ENCODE measurements at places on chromosomes 5 and 9.

DNA sequence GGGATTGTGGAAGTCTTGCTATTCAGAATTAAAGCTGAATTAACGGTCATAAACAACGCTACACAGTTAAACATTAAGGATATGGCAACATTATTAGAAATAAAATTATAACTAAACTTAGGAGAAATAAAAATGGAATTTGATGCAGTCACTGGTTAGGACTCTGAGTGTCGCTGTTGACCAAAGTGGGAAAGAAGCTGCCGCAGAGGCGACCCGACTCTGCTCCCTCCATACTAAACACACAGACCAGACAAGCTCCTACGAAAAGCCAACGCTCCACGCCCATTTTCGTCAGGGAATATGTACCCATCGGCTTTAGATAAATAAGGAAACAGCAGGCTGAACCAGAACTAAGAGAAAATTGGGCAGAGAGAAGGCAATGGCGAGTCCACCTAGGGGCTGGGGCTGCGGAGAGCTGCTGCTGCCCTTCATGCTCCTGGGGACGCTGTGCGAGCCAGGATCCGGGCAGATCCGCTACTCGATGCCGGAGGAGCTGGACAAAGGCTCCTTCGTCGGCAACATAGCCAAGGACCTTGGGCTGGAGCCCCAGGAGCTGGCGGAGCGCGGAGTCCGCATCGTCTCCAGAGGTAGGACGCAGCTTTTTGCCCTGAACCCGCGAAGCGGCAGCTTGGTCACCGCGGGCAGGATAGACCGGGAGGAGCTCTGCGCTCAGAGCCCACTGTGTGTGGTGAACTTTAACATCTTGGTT is at the start of gene PCDHGA5:
TSS of gene PCDHGA5 (plus strand) at position 211 of the 709 bp plus-strand sequence. CDS start at position 380, 169 bp downstream.
- no peak for DNase-seq

GRCh38 chr5:154421868-154422267 is 23.9 kb upstream of the SAP30L start:
- DNase-seq, result no peak

- DNase-seq, result no peak
Measured at GRCh38 chr9:110750272-110750671, 81.7 kb downstream of the MUSK start.

GRCh38 chr9:134497283-134497860 is 144.2 kb upstream of the COL5A1 start:
- no peak for DNase-seq

DNA sequence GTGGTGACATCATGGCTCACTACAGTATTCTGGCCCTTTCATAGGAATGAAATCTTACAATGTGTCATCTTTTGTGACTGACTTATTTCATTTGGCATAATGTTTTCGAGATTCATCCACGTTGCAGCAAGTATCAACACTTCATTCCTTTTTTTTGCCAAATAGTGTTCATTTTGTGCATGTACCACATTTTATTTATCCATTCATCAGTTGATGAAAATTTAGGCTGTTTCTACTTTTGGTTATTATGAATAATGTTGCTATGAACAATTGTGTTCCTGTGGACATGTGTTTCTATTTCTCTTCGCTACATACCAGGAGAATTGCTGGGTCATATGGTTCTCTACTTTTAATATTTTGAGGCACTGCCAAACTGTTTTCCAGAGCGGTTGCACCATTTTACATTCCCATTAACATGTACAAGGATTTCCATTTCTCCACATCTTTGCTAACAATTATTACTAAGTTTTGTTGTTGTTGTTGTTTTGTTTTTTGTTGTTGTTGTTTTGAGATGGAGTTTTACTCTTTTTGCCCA is 43.5 kb downstream of the RMI1 start:
- DNase-seq, result no peak

- DNase-seq, result no peak
Measured at GRCh38 chr5:177967221-177967887, 28.7 kb downstream of the PROP1 start.

GRCh38 chr9:90846770-90847419 is 45.3 kb downstream of the SYK start:
- no peak for DNase-seq

DNA sequence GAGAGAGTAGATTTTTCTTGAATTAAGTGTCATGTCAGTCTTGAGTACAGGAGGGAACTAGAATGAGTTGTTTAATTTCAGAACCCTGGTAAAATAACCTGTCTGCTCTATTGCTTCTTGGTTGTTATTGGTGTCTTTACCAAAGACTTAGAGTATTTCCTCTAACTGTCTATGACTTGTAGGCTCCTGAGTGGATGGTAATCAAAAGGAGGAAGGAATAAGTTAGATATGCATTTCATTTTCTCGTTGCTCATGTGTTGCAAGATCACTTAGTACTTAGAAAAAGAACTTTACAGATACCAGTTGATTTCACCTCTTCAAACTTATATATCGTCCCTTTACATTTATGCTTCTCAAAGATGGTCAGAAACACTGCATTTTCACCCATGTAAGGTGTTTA is 31.1 kb downstream of the UHRF2 start:
- DNase-seq, result no peak

- DNase-seq, result no peak
Measured at GRCh38 chr5:56350597-56351170, 117.6 kb upstream of the ANKRD55 start.

- DNase-seq, result no peak
Measured at GRCh38 chr5:6950250-6950649, 237.0 kb downstream of the TENT4A start.

Data from central memory CD8-positive, alpha-beta T cell (primary cell).